ENCODE measurements at places on chromosomes 4 and X.

DNA sequence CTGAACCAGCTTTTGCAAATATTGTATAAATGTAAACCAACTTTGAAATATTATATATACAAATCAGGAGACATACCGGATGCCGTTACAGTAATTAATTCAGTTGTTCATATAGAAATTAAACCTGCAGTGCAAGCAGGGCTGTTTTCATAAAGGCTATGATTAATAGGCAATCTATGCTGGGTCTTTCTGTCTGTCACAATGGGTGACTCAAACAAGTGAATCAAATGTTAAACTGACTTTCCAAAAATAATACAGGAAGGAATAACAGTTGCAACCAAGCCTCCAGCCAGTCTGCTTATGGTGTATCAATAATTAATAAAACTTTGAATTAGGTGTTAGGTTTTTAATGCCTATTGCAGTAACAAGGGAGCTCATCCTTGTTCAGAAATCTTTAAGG is 43.9 kb downstream of the GABRB1 start:
- DNase-seq = peak; percentile 73

- no peak for DNase-seq
Measured at GRCh38 chrX:34546366-34546765, 110.7 kb downstream of the TMEM47 start.

- no peak for DNase-seq
Measured at GRCh38 chr4:107685740-107686139, 34.3 kb downstream of the PAPSS1 start.

DNA sequence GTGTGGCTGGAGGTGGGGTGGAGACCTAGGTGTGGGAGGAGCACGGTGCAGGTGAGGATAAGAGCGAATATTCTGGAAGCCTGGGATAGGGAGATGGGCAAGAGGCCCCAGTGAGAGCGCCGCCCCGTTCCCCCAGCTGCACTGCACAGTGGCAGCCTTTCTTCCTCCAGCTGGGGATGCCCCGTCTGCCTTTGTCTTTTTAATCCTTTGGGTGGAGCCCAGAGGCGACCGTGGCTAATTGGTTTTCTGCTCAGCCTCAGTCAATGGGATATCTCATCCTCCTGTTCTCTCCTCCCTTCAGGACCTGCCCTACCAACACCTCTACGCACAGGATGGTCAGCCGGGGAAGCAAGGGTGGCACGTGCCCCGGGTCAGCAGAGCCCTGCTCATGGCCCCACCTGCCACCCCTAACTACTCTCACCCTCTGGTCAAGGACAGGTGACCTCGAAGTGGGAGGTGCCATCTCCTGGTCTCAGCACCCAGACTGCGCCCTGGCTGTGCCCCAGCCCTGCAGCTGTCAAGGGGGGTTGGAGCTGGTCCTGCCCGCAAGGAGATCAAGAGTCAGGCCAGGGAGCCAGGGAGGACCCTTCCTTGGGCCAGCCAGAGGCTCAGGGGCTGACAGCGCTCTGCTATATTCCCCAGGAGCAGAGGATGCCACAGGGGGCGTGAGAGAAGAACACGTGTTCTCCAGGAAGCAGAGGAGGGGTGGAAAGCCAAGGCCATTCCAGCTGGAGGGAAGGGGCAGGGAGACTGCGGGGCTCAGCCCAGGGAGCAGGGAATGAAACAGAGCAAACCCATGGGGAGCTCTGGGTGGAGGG is 64.0 kb downstream of the ADRA2C start:
- DNase-seq = no peak

GRCh38 chr4:134201216-134202161 is at the start of gene PABPC4L:
Gene PABPC4L, minus strand, starts transcription at chr4:134201789. Its CDS starts 770 bp downstream, at chr4:134201019.
- peak; percentile 68 for DNase-seq

DNA sequence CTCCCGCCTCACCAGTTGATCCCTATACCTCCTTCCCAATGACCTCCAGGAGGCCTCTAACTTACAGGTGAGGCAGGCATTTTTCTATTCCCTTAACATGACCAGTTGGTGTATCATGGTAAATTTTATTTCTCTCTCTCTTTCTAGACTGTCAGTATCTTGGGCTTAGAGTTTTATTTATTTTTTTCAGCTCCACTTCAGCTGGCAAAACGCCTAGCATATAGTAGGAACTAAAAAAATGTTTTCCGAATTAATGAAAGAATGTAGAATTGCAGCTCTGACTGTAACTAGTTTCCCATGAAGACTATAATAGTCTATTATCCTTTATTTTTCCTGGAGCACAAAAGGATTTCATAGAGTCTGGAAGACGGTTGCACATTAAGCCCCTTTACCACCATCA is 84.8 kb downstream of the PDE5A start:
- DNase-seq = peak; percentile 42

GRCh38 chrX:88883200-88883599 is 136.2 kb downstream of the CPXCR1 start:
- peak; percentile 27 for DNase-seq

GRCh38 chr4:158613046-158613445 is 58.6 kb downstream of the C4orf46 start:
- DNase-seq = no peak

DNA sequence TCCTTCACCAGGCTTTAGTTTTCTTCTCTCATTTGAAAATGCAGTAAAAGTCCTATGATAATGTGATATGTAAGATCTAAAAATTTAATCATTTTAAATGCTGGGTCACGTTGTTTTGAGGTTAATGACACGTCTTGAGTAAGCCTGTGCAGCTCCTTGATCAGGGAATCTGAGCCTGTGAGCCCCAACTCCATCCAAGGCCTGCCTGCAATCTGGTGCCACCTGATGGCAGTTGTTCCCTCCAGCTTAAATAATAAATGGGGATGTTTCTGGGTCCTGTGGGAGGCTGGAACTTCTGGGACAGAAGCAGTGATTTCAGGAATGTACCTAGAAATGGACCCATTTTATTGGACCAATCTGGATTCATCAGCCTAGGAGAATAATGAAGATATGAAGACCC is 455.4 kb upstream of the ADGRL3 start:
- DNase-seq = peak; percentile 27

All from fibroblast of skin of back (primary cell).